Head of caudate nucleus (tissue), 42 donors: ENCODE measurements at places on chromosomes 1 and 21.

GRCh38 chr1:238324211-238324864 lies 433.6 kb upstream of the ZP4 start:
- no peak for DNase-seq

- no peak for DNase-seq
These were observed 35.3 kb upstream of the BCAR3 start for GRCh38 chr1:93716941-93717368.

- DNase-seq: no peak
These were observed 49.5 kb upstream of the ACOT11 start for GRCh38 chr1:54498383-54499096.

DNA sequence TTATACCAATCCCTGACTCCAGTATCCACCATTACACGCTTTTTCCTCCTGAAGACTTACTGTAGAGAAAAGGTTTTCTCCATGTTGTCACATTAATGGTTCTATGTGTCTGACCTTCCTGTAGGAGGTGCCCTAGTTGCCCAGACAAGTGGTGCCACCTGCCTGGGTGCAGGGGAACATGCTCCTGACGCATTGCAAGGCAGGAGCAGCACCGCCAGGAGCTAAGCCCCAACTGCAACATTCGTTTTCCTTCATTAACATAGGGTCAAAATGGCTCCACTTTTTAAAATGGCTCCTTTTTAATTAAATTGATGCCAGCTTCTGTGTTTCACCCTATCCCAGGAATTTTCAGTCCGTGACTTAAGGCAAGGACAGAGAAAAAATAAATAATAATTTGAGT lies 220.1 kb upstream of the SAMSN1 start:
- DNase-seq: no peak

GRCh38 chr1:9884805-9885204 lies 25.3 kb downstream of the CTNNBIP1 start:
- no peak for DNase-seq

- no peak for DNase-seq
These were observed 14.3 kb downstream of the RCC1 start for GRCh38 chr1:28519946-28520725.

- no peak for DNase-seq
These were observed 20.9 kb upstream of the RHBDL2 start for GRCh38 chr1:38962560-38962959.

DNA sequence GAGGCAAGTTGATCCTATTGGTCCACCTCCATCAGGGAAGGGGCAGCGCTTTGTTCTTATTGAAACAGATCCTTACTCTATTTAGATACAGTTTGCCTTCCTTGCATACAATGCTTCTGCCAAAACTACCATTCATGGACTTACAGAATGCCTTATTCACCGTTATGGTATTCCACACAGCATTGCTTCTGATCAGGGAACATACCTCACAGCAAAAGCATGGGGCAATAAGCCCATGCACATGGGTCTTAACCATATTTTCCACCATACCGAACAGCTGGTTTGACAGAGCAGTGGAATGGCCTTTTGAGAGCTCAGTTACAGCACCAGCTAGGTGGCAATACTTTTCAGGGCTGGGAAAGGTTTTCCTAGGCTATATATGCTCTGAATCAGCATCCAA lies 544.8 kb upstream of the ADGRL4 start:
- no peak for DNase-seq

DNA sequence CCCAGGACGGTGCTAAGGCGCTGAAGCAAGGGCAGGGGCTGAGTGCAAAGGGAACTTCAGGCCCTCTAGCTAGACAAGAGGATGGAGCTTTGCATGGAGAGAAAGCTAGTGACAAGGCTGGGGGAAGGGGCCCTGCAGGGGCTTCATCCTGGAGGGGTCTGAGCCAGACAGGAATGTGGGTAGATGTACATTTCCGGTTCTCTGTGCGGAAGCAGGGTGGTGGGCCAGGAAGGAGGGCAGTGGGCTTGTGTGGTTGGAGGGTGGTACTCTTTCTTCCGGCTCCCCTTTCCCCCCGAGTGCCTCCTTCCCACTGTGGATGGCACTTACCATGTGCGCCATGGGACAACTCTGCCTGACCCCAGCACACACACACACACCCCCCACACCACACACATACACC lies 1.5 kb downstream of the KISS1 start:
- DNase-seq: no peak
